ENCODE measurements at places on chromosomes 6 and 20.
A peak's percentile ranks its signal among the peaks of the same experiment; 100 is the strongest.

DNA sequence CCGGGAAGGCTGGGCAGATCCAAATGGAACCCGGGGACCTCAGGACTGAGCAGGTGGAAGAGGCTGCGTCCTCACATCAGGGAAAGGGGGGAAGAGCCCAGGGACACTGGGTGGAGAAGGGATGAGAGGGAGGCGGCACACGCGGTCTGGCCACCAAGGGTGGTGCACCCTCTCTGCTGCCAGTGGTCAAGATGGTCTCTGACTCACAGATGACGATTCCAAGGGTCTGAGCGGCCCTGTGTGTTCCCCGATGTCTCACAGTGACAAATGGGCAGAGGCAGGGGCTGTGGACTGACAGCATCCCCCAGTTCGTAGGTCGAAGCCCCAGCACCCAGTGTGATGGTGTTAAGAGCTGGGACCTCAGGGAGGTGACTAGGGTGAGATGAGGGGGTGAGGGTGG, 32.1 kb downstream of the SLCO4A1 start:
- DNase-seq, result no peak

- DNase-seq, result no peak
Measured at GRCh38 chr20:64159286-64159680, 5.0 kb upstream of the MYT1 start.

GRCh38 chr6:112752305-112752704, 405.2 kb downstream of the RFPL4B start:
- DNase-seq, result no peak

DNA sequence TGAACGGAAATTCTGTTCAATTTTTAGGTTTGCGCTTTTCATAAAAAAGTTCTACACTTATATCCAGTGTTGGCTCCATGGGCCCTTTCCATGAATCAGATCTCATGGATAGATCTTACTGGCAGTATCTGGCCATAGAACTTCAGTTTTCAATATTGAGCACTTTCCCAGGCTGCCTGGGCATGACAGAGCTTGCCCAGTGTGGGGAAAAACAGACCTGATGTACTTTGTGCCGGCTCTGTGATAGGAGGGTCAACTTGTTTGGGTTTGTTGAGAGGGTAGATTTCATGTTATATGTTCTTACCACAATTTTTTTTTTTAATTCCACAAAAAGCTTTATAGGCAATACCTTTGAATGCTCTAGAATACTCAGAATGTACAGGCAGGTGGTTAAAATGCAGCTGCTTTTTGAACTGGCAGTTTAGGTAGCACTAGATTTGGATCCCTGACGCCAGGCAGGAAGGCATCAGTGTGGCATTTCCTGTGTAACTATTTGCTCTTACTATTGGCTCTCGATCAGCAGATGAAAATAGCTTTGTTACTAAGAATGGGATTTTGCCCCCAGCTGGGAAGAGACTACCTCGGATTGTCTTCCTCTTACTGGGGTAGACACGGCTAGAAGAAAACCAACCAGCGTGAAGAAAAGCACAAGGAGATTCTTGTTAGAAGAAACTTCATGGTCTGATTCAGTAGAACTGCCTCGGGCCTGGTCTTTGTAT, 404.9 kb upstream of the SOX4 start:
- DNase-seq, result no peak

GRCh38 chr6:129786548-129786947, 74.6 kb downstream of the TMEM244 start:
- peak; percentile 55 for DNase-seq

GRCh38 chr6:105954148-105954547, 132.0 kb upstream of the PRDM1 start:
- no peak for DNase-seq

Data from GM23248 (cell line).